ENCODE measurements at places on chromosomes 6 and 20. TPM values are rescaled to one million over a fixed set of nuclear protein-coding genes. Genes with fewer than 3 reads are reported as not detected.

FAM184A gene
- polyA plus RNA-seq: 9.9 TPM

GRCh38 chr6:144150710-144151657 lies 667 bp downstream of the STX11 start:
- H3K36me3 ChIP-seq: no peaks in the 10 kb centered on the region
- DNase-seq: no peak
- H3K27me3 ChIP-seq: peaks cover 17% of the 10 kb centered on the region

DNA sequence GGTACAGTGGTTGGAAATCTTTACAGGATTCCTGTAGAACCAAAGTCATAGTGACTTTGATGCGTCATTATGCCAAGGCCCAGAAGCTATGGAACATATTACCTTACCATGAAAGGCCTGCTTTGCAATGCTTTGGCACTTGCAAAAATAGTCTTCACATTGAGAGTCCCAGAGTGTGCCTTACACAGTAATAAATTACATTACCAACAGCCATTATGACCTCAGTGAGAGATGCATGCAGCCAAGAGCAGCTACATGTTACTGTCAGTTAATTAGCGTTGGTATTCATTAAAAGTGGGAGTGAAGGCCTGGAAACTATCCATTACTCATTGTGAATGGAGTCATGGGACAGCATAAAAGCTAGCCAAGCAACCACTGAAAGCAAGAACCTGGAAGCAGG lies 39.2 kb upstream of the HDDC2 start:
- H3K36me3 ChIP-seq: no peaks in the 10 kb centered on the region
- H3K27me3 ChIP-seq: peaks cover 7% of the 10 kb centered on the region
- DNase-seq: no peak
- H3K4me1 ChIP-seq: no peaks in the 10 kb centered on the region

DNA sequence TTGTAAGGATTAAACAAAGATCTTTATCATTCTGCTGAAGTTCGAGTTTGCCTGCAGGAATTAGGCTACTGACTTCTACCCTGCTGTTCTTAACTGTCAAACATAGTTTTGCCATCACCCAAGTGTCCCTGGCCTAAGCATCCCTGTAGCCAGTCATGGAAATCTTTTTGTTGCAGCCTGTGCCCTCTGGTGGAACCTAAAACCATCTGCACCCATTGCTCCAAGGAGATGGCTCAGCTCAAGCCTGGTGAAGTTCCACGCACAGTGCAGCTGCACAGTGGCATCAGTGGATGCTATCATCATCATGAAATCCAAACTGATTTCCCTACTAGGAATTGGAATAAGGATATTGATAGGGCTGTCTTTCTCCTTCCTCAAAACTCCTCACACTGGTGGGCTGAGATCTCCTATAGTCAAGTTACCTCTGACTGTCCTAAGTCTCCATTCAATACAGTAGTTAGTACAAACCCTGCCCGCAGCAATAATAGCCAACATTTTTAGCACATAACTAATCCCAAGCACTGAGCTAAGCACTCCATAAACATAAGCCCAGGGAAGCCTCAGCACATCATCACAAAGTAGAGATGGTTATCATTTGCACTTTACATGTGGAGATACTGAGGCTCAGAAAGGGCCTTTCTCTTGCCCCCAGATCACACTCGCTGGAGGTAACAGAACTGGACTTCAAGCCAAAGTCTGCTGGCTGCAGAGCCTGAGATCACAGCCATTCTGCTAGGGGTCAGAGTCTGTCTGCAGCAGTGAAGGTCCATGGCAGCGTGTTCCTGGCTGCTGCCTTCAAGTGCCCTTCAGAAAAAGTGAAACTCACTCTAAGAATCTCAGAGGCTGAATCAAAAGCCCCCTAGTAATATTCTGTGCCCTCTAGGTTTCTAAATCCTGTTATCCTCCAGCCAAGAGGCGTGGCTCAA lies 77.2 kb upstream of the MC3R start:
- H3K36me3 ChIP-seq: no peaks in the 10 kb centered on the region
- no peaks in the 10 kb centered on the region for H3K27me3 ChIP-seq
- no peaks in the 10 kb centered on the region for H3K4me1 ChIP-seq

DNA sequence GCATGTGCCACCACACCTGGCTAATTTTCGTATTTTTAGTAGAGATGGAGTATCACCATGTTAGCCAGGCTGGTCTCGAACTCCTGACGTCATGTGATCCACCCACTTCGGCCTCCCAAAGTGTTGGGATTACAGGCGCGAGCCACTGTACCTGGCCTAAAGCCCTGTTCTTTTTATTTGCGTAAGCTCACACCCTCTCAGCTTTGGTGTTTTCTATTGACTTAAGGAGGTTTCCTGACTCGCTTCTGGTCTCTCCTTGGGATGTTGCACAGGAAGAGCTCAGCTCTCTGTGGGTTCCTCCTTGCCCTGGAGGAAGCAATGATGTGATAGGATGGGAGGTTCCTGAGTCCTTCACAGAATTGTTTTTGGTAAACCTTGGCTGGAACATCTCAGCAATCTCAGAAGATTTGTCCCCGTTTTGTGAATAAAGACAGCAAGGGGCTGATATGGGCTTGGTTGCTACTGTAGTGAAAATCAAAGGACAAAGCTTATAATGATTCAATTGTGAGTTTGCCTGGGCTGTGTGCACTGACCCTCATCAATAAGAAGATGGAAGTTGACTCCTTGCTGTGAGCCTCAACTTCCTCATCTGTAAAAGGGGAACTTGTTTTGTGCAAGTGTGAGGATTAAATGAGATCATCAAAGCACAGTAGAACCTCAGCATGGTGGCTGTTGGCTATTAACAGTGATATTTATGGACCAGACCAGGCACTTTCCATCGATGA lies 27.0 kb downstream of the TOX2 start:
- no peak for DNase-seq
- H3K36me3 ChIP-seq: no peaks in the 10 kb centered on the region
- H3K27ac ChIP-seq: no peak overlapping the region
- no peaks in the 10 kb centered on the region for H3K4me1 ChIP-seq
- H3K4me3 ChIP-seq: no peak overlapping the region

HCK gene
- not detected for polyA plus RNA-seq

GRCh38 chr20:19785983-19786285 lies 27.9 kb downstream of the RIN2 start:
- no peak for DNase-seq
- no peak overlapping the region for H3K27ac ChIP-seq
- H3K4me1 ChIP-seq: no peaks in the 10 kb centered on the region
- no peak overlapping the region for H3K4me3 ChIP-seq
- no peaks in the 10 kb centered on the region for H3K27me3 ChIP-seq
- no peaks in the 10 kb centered on the region for H3K36me3 ChIP-seq
